ENCODE measurements at places on chromosomes 12 and 14. TPM values are rescaled to one million over a fixed set of nuclear protein-coding genes. Genes with fewer than 3 reads are reported as not detected.

The TSHR gene
- 0.98 TPM for total RNA-seq

The TESPA1 gene
- 4.9 TPM for total RNA-seq

The AICDA gene
- not detected for total RNA-seq

The IRAK4 gene
- 29.7 TPM for total RNA-seq

The GUCY2C gene
- not detected for total RNA-seq

The ANO4 gene
- 2.9 TPM for total RNA-seq

The LMNTD1 gene
- total RNA-seq, result not detected

The AHNAK2 gene
- total RNA-seq, result 72.0 TPM

The KCNC2 gene
- not detected for total RNA-seq

The OR10G2 gene
- total RNA-seq, result not detected

The ESRRB gene
- total RNA-seq, result 3.9 TPM

The PAPLN gene
- total RNA-seq, result 132 TPM

The ACOT6 gene
- total RNA-seq, result not detected

The OR4K14 gene
- total RNA-seq, result not detected

The TOMM20L gene
- total RNA-seq, result not detected

The TCL1A gene
- total RNA-seq, result 1.4 TPM

The PZP gene
- 0.31 TPM for total RNA-seq

The CCNB1IP1 gene
- 25.7 TPM for total RNA-seq

The NTS gene
- total RNA-seq, result 0.82 TPM
